ENCODE measurements at places on chromosomes 5 and 9.

GRCh38 chr5:2030131-2030530, 147.4 kb upstream of the IRX4 start:
- DNase-seq, result no peak

DNA sequence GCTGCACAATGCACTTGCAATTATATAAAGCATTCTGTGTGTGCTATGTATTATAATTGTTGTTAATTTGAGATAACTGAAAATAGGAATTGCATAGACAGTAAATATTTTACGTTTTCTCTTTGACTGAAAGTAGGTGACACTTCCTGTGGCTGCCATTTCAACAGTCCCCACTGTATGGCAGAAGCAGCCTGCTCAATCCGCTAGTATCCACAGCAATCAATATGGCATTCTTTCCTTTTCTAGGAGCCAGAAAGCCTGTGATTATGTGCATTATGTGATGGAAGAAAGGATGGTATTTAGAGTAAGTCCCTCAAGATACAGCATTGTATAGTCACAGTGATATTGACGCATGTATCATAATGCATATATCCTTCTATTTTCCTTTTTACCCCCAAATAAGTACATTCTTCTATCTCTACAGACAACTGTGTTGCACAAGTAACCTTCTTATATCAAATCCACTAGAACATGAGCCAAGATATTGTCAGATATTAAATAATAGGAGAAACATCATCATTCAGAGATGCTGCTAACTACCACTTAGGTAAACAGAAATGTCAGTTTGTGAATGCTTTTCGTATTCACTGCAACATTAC, 59.7 kb downstream of the CARTPT start:
- peak; percentile 58 for DNase-seq

- DNase-seq, result no peak
These were observed 47.7 kb downstream of the SLCO6A1 start for GRCh38 chr5:102451082-102451481.

DNA sequence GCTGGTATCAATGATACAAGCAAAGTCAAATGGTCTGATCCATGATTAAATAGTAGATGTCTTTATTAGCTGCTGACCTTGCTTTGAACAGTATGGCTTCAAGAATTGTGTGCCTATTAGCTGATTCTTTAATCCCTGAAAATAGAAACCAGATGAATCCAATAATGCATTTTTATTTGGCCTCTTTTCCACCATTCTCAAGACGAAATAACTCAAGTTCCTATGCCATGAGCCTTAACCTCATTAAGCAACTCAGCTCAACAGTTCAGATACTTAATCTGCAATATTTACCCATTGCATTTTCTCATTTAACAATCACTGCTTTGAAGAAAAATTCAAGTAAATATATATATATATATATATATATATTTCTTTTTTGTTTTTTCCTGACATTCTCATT, 588.6 kb upstream of the MEF2C start:
- DNase-seq, result no peak

DNA sequence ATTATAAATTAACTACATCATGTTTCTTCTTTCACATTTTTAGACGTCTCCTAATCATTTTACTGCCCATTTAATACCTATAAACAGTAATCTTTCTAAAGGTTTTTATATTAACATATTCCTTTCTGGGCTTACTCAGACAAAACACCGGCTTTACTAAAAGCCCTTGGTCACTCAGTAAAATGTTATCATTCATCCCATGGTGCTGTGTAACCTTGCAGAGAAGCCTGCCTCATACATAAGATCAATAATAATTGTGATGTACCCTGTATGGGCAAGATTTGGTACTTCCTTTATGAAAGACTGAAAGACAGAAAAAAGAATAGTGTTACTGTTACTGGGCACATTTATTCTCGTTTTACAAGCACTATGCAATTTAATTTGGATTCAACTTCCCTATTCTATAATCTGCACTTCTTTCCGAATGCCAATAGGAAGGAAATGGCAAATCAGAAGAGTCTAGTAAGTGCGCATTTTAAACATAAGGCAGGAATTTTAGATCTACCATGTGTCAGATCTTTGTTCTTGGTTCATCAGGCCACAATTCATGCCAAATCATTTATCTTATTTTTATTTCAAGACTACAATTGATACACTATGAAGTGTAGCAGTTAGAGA, 522.2 kb downstream of the CSNK1G3 start:
- no peak for DNase-seq

GRCh38 chr5:88263349-88263748, 5.3 kb downstream of the TMEM161B start:
- no peak for DNase-seq

- no peak for DNase-seq
These were observed 40.5 kb upstream of the HMGCS1 start for GRCh38 chr5:43353668-43354067.

GRCh38 chr5:10801931-10802666, 41.1 kb upstream of the DAP start:
- no peak for DNase-seq

GRCh38 chr5:152151940-152152339, 227.3 kb upstream of the GLRA1 start:
- DNase-seq, result no peak

GRCh38 chr9:109456811-109457210, 41.3 kb downstream of the PTPN3 start:
- DNase-seq, result no peak

DNA sequence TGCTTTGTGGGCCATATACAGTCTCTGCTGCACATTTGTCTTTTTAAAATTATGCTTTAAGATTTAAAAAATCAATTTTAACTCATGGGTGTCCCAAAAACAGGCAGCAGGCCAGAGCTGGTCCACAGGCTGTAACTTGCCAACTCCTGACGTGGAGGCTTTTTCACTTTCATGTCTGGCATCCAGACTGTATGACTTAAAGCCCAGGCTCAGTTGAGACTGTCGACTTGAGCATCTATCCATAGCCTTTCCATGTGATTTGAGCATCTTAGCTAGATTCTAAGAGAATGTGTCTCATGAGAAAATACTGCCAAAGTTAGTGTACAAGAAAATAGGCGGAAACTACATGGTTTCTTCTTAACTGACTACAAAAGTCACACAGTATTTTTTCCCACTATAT, 559.0 kb upstream of the TUSC1 start:
- DNase-seq, result no peak

GRCh38 chr5:612498-613424, 621 bp downstream of the CEP72 start:
- DNase-seq, result no peak

- no peak for DNase-seq
These were observed 186.0 kb downstream of the TENT4A start for GRCh38 chr5:6899221-6899620.

GRCh38 chr9:89980600-89980999, 375.8 kb downstream of the GADD45G start:
- DNase-seq, result no peak

DNA sequence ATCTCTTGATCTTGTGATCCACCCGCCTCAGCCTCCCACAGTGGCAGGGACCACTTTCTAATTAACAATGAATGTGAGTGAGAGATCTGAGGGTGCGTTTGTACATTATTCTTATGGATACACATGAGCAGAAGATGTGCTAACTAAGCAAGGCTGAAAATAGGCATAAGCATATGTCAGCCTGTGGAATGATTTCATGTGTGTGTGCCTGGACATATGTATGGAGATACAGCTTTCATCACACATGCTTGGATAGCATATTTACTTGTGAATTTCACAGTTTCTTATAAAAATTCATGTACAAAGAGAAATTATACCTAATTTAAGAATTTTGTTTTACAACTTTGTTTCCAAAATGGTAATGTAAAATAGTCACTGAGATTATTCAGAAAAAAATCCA, 565.6 kb downstream of the MTRR start:
- DNase-seq, result no peak

GRCh38 chr9:78046112-78046511, 14.5 kb upstream of the GNAQ start:
- DNase-seq, result no peak

GRCh38 chr9:120187758-120188157, 392.2 kb downstream of the CDK5RAP2 start:
- no peak for DNase-seq
